Large intestine (tissue), 12 donors: ENCODE measurements at places on chromosomes 7 and 10. TPM values are rescaled to one million over a fixed set of nuclear protein-coding genes. Genes with fewer than 3 reads are reported as not detected.
A peak's percentile ranks its signal among the peaks of the same experiment; 100 is the strongest.

GRCh38 chr10:11227103-11227502 is 209.4 kb downstream of the CELF2 start:
- DNase-seq, result no peak

- DNase-seq, result peak; percentile 52
Measured at GRCh38 chr7:26686448-26686981, 177.9 kb downstream of the SKAP2 start.

DNA sequence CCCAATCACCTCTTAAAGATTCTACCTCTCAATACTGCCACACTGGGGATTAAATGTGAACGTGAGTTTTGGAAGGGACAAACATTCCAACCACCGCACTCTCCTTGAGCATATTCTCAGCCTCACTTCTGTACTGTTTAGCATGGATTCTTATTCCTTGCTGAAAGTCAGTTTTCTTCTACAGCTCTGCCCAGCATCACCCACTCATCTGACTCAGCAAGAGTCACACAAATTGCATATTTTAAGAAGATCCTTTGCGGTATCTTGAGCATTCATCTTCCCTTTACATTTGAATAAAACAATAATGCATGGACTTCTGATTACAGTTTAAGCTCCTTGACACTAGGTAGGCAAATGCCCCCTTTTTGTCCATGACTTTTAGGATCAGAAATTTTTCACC is 251.6 kb upstream of the MKLN1 start:
- DNase-seq, result no peak

DNA sequence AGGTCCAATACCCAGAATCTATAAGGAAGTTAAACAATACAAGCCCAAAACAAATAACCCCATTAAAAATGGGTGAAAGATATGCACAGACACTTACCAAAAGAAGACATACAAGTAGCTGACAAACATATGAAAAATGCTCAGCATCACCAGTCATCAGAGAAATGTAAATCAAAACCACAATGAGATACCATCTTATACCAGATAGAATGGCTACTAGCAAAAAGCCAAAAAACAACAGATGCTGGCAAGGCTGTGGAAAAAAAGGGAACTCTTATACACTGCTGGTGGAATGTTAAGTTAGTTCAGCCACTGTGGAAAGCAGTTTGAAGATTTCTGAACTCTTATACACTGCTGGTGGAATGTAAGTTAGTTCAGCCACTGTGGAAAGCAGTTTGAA is 331.1 kb downstream of the KIF20B start:
- DNase-seq, result no peak

GRCh38 chr10:72364239-72364777 is 9.6 kb upstream of the DNAJB12 start:
- DNase-seq, result peak; percentile 78

ZNF3 gene
- polyA plus RNA-seq, result 50.4 TPM

ANK3 gene
- polyA plus RNA-seq, result 89.1 TPM

GPR15LG gene
- polyA plus RNA-seq, result 1.4 TPM

CLEC2L gene
- polyA plus RNA-seq, result 1.5 TPM
